ENCODE measurements at places on chromosomes 4 and X. TPM values are rescaled to one million over a fixed set of nuclear protein-coding genes. Genes with fewer than 3 reads are reported as not detected.

The CT45A9 gene
- not detected for polyA plus RNA-seq

The JCHAIN gene
- 1.0 TPM for polyA plus RNA-seq

The PPEF2 gene
- polyA plus RNA-seq, result 0.25 TPM

The SPACA5 gene
- polyA plus RNA-seq, result not detected

The FGG gene
- 41.2 TPM for polyA plus RNA-seq

The CT47B1 gene
- not detected for polyA plus RNA-seq

The RTL9 gene
- 0.30 TPM for polyA plus RNA-seq

The FBXW7 gene
- polyA plus RNA-seq, result 25.8 TPM

The ZNF630 gene
- polyA plus RNA-seq, result 3.8 TPM

The F9 gene
- polyA plus RNA-seq, result 0.32 TPM

The BEX1 gene
- polyA plus RNA-seq, result 68.1 TPM

- DNase-seq, result no peak
Measured at GRCh38 chr4:8917868-8918783, 46.5 kb upstream of the HMX1 start.

- no peak for DNase-seq
Measured at GRCh38 chr4:109816082-109816442, 500 bp downstream of the GAR1 start.

- DNase-seq, result no peak
Measured at GRCh38 chrX:104432321-104432720, 133.7 kb upstream of the IL1RAPL2 start.

- no peak for DNase-seq
Measured at GRCh38 chr4:85268188-85268587, 206.8 kb upstream of the ARHGAP24 start.

DNA sequence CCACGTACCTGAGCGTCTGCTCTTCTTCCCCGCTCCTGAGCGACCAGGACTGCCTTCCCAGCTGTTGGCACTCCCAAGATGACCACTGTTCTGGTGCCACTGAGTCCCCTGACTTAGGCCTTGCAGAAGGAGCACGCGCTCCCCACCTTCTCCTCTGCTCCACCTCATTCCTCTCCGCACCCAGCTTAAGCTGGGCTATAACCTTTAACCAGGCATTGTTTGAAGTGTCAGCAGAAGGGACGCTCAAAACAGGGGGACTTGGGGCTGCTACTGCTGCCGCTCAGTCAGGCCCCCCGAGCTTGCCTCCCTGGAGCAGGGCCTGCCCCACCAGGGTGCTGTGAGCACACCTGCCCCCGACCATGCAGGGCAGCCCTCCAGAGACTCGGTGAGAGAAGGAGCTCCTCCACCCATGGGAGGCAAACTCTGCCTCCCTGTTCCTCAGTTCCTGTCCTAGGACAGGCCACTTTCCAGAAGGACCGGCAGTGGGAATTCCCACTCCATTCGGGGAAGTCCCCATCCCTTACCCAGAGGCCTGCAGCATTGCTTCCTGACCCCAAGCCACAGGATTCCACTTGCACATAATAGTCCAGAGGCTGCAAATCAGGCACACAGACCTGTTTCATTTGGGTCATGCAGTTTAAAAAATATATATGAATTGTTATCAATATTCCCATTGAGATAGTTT is 99.7 kb upstream of the ENPP6 start:
- DNase-seq, result no peak

- DNase-seq, result no peak
Measured at GRCh38 chr4:2415881-2416563, 2.4 kb downstream of the ZFYVE28 start.

DNA sequence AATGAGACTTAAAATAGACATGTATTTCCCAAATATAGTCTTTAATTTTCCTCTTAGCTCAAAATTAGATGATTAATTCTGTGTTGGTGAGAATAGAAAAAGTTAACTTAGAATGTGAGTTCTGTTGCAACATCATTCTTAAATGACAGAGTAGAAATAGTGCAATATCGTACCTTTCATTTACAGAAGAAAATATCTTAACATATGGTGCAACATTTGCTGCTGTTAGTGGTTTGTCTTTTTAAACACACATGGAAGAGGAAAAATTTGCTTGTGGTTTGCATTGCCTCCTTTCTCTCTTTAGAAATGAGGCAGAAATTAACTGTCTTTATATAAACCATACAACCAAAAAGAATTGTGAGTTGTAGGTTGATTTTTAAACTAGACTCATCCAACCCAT is 39.3 kb upstream of the FHDC1 start:
- no peak for DNase-seq

DNA sequence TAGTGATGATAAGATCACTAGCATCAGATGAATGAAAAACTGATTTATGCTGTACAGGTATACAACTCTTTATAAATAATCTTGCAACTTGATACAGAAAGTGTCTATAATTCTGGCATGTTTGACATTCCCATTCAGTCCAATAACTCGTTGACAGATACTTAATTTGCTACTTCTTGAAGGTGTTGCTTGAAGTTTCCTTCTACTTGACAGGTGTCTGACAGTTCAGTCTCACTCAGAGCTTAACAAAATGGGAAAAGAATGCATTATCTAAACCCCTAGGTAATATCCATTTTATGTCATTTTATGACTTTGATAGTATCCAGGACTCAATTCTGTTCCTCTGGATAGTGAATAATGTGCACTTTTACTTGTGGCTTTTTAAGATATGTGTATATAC is 508.9 kb downstream of the GRID2 start:
- no peak for DNase-seq

DNA sequence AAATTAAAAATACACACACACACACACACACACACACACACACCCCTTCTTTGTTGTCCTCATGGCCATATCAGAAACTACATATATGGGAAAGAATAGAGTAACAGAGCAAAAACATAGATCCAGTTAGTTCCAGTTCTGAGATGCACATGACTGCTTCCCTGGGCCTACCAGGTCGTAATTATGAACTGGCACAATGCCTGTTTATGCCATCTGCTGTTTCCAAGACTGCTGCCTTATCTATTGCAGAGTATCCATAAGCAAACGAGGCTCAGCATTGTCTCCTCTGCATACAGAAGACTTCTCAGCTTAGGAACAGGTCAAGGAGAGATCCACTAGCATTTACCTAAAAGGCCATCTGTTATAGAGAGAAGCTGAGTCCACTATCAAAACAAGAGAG is 789.0 kb downstream of the TECRL start:
- no peak for DNase-seq

GRCh38 chr4:24768006-24768405 is 27.4 kb upstream of the SOD3 start:
- no peak for DNase-seq

- DNase-seq, result no peak
Measured at GRCh38 chr4:661231-661630, 12.8 kb downstream of the ATP5ME start.

DNA sequence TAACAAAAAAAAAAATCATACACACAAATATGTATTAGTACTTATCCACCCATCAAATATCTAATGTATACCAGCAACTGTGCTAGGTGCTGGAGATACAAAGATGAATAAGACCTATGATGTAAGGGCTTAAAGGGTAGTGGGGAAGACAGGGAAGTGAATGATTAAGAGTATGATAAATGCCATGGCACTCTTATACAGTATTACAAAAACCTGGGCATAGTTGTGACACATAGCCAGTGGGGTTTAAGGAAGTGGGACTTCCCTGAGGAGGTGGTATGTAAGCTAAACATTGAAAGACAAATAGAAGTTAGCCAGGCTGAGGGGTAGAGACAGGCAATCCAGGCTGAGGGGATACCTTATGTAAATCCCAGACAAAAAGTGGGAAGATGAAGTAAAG is 23.5 kb downstream of the CHM start:
- no peak for DNase-seq

DNA sequence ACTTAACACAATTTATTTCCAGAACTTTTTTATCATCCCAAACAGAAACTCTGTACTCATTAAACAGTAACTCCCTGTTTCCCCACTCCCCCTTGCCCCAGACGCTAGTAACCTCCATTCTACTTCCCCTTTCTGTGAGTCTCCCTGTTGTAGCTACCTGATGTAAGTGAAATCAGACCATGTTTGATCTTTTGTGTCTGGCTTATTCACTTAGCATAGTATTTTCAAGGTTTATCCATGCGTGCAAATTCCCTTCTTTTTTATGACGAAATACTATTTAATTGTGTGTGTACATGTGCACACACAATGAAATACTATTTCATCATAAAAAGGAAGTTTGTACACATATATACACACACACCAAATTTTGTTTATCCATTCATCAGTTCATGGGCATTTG is 5.2 kb downstream of the PKD2 start:
- DNase-seq, result no peak

DNA sequence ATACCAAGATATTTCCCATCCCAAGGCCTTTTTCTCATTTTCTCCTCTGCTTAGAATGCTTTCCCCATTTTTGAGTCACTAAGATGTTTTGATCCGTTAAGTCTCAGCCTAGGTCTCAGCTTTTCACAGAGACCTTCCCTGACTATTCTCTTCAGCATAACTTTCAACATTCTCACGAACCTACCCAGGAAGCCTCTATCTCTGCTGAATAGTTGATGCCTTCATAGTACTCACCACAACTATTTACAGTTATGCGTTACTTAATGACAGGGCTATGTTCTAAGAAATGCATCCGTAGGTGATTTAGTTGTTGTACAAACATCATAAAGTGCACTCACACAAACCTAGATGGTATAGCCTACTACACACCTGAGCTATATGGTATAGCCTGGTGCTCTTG is 64.5 kb downstream of the ARL9 start:
- DNase-seq, result no peak

DNA sequence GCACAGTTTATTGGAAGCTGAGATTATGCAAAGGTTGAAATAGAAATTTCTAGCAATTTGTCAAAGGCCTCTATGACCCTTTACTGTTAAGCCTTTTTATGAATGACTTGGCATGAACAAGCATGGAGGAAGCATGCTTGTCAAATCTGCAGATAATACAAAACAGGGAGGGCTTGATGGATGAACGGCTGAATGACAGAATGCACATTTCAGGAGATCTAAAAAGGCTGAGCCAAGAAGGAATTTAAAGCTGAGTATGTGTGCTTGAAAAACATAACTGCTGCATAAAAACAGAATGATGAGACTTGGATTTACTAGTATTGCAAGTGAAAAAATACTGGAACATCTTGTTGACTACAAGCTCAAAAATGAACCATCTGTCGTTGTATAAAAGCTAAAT is 29.0 kb upstream of the UBE2K start:
- no peak for DNase-seq

DNA sequence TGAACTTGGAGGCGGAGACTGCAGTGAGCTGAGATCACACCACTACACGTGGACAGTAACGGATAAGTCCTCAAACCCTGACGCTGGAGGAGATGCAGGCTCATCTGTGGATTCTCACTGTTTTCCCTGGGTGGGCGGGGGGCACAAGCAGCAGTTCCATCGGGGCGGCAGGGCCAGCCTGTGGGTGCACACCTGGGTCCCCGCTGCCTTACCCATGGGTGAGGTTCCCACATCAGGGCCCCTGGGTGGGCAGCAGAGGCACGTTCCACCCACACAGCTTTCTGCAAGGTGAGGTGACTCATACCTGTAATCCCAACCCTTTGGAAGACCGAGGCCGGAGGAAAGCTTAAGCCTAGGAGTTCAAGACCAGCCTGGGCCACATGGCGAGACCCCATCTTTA is 56.6 kb upstream of the MXD4 start:
- DNase-seq, result no peak

GRCh38 chr4:7434766-7435150 is at the start of gene PSAPL1:
Gene PSAPL1, minus strand, starts transcription at chr4:7434930. Its CDS starts 51 bp downstream, at chr4:7434879.
- DNase-seq, result no peak

DNA sequence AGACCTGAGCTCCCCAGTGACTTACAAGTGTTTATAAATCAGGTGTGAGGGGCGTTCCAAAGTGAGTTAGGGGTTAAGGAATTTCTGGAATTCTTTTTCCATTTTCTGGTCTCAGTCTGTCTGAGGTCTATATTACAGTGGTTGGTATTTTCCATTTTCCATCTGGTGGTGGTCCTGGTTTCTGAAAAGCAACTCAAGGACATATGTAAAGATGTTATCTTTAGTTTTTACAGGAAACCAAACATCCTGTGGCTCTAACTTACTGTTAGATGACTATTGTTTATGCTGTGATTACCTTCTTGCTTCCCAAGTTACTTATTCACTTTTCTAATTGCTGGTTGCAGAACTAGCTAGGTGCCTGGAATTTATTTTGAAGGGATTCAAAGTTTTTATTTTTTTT is 53.5 kb upstream of the IL21 start:
- DNase-seq, result no peak

DNA sequence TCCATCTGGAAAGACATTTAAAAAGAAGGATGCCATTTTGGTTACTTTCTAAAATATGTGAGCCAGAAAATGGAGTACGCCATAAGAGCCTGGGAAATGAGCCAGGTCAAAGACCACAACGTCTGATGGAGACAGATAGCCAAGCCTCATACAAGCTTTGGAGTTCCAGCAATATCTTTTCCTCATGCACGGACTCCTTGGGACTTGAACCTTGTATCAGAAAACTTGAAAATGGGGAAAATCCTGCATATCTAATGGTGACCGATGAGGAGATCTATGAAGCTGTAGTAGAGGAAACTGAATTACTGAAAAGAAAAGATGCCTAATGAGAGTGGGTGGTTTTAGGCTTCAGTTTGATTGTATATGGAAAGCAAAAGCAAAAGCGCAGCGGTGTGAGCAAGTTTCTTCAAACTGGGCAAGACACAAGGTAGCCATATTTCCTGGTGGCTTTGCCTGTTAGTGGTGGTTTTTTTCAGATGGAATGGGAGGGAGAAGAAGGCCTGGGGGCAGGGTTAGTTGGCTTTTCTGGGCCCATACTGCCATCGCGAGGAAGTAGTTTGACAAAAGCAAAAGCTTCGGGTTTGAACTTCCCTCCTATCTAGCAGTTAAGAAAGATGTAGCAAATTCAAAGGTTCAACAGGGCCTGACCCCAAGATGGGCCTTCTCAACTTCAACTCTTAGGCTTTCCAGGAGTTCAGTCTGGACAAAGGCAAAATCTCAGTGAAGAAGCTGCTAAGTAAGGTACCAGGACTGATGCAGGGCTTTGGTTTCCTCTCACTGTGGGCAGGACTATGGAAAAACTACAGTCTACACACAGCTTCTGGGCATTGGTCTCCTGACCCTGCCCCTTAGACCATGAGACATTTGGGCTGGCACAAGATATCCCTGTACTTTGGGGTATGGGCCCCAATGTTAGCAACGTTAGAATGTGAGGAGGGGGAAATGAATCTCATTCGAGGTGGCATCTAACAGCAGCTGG is 210.0 kb upstream of the STK26 start:
- DNase-seq, result no peak
